ENCODE measurements at places on chromosomes 2 and 18. TPM values are rescaled to one million over a fixed set of nuclear protein-coding genes. Genes with fewer than 3 reads are reported as not detected.
A peak's percentile ranks its signal among the peaks of the same experiment; 100 is the strongest.

DNA sequence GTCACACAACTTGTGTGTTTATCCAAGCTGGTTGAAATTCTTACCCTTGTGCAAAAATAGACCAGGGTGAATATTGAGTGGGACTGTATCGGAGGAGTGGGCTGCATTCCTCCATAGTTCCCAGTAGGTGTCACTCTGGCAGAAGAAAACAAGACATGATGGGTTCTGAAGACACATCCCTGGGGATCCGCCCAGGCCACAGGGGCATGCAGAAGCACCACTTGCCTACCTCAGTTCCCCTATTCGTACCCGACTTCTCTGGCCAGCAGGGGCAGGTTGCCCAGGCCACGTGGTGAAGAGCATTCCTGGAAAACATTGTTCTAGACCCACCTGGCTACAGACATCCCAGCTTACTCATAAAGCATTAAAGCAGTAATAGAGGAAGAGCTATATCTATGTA, 168.2 kb downstream of the FAM210A start:
- DNase-seq: peak; percentile 29

ABCG5 gene
- not detected for total RNA-seq

DNA sequence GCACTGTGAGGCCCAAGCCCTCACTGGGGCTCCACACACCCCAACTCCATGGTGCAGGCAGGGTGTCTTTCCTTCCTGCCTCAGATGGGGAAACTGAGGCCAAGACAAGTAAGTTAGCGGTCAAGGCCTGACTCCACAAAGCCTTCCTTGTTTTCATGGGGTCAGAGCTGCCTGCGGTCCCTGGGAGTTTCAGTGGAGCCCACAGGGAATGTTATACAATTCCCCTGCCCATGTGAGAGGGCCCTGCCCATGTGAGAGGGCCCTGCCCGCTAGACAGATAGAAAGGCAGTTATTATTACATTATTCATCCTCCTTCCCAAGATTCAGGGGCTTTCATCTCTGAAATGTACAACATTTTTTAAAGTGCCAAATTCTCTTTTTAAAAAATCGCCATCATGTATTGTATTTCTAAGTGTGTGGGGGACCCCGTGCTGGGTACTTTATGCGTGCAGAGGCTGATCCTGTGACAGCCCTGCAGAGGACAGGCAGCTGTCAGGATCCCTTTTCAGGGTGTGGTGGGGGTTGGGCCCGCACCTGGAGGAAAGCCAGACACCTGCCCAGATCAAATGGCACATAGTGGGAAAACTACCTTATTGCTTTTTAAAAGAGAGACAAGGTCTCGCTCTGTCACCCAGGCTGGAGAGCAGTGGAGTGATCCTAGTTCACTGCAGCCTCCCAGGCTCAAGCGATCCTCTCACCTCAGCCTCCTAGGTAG, 23.4 kb downstream of the FBLN7 start:
- DNase-seq: no peak

DNA sequence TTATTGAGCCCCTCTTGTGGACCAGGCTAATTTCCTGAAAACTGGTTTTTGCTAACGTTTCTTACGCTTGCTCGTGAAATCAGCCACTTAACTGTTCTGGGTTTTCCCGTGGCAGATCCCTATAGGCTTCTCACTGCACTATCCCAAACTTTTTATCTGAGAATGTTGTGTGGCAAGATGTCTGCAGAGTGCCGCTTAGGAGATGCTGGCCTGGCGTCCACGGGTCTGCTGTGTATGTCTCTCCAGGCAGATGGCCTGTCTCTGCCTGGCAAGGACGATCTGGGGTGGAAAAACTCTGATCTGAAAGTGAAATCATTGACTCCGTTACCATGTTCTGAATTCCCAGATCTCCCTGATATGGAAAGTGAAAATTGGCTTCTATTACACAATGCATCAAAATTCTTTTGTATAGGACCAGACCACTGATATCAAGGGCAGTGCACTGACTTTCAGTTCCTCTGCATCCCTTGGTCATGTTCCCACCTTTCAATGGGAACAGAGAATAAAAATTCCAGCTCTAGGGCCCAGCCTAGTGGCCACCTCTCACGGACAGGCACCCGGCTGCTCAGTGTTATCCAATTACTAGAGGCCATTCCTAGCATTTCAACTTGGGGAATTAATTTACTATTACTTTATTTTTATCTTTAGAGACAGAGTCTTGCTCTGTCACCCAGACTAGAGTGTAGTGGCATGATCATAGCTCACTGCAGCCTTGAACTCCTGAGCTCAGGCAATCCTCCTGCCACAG, 154.6 kb downstream of the ACOXL start:
- no peak for DNase-seq

GRCh38 chr2:10500601-10501361, 52.7 kb upstream of the ODC1 start:
- peak; percentile 35 for DNase-seq

GRCh38 chr2:223494942-223495341, 107.2 kb downstream of the SCG2 start:
- no peak for DNase-seq

DNA sequence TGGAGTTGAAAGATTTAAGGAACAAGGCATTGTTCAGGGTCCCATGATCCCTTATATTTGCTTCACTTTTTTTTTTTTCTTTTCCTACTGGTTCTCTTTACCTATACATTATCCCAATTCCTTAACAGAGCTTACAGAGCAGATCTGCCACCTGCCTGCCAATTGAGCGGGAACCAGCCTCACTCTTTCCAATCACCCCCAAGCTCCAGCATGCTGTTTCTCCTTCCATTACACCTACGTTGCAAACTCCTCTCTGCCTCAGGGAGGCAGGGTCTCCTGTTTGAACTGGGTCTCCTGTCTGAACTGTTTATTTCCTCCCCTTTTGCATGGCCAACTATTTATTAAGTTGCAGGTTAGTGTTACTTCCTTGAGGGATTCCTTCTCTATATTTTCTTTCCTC, 77.2 kb upstream of the SLC38A11 start:
- DNase-seq: no peak

- peak; percentile 20 for DNase-seq
Measured at GRCh38 chr2:147355706-147356105, 489.1 kb upstream of the ACVR2A start.
